NCI-H526 (cell line): ENCODE measurements at places on chromosomes 4 and X.
A peak's percentile ranks its signal among the peaks of the same experiment; 100 is the strongest.

DNA sequence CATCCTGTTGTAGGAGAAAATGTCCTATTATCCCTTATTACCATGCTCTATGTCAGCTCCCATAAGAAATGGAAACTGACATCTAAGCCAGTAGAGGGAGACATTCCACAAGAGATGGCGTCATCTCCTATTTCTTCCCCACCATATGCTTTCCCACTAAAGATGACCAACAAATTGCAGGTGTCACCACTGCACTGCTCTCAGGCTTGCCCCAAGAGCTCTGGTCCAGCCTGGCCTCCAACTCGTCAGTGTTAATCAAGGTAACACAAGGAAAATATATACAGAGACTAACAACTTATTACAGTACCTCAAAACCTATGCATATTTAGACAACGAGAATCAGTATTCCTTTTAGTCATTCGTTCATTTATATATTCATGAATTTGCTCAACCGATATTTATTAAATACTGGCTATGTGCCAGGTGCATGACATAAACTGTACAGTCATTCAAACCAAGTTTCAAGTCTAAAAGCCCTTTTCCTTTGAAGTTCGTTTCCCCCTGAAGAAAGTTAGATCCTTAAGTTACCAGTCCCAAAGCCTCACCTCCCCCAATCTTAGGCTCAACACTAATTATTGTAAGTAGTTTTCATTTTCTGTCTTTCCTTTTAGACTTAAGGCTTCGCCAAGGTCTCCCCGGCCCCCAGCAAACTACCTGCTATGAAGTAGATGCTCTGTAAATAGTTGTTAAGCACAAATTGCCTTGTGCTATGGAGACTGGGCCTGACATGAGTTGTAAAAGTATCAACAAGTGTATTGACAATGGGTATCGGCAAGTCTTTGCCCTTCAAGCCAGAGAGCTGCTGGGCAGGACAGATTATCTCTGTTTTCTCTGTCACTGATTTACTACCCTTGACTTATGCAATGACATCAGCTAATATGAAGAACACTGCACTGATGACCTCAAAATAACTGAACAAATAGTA, 3.1 kb upstream of the FGB start:
- peak; percentile 73 for DNase-seq

DNA sequence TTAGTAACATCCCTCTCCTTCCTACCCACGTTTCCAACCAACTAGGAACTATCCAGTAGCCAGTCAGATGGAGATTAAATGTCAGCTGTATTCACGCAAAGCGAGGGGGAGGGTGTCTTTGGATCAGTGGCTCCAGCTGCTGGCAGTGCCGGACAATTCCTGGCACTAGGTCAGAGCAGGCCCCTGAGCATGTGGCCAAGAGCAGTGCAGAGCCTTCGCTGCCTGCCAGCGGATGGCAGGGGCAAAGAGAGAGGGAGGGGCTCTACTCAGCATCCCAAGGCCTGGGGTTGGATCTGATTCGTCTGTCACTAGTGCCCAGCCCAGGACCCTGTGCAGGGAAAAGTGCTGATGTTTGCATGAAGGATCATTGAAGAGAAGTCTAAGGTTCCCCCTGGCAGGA, 28.7 kb upstream of the JAKMIP1 start:
- DNase-seq, result peak; percentile 24

DNA sequence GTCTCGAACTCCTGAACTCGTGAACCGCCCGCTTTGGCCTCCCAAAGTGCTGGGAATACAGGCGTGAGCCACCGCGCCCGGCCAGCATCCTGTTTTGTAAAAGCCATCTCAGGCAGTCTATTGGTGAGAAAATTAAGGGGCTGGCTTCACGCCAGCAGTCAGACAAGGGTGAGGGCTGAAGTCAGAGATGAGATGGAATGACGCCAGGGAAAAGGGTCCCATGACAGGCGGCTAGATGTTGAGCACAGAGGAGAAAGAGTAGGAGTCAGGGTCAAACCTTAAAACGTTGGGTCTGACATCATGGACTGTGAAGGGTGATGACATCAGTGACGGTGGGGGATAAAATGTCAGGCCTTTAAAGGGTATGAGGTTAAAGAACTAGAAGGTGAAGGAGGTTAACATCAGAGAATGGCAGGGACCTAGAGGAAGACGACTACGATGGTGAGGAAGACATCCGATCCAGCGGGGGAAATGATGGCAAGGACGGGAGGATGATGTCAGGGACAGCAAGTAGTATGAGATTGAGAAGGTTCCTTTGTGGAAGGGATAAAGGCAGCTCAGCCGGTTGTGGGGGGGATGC, 504 bp upstream of the RBM3 start:
- DNase-seq, result peak; percentile 40

- DNase-seq, result peak; percentile 28
Observed at GRCh38 chrX:45801554-45801953, 600.9 kb upstream of the DIPK2B start.

DNA sequence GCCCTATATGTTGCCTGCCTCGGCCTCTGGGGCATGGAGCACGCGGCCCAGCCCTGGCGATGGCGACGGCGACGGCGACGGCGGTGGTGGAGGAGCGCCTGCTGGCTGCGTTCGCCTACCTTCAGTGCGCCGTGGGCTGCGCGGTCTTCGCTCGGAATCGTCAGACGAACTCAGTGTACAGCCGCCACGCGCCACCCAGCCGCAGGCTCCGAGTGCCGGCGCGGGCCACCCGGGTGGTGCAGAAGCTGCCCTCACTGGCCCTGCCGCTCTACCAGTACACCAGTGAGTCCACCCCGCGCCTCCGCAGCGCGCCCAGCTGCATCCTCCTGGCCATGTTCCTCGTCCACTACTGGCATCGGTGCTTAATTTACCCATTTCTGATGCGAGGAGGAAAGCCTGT, 83.7 kb upstream of the F9 start:
- no peak for DNase-seq

DNA sequence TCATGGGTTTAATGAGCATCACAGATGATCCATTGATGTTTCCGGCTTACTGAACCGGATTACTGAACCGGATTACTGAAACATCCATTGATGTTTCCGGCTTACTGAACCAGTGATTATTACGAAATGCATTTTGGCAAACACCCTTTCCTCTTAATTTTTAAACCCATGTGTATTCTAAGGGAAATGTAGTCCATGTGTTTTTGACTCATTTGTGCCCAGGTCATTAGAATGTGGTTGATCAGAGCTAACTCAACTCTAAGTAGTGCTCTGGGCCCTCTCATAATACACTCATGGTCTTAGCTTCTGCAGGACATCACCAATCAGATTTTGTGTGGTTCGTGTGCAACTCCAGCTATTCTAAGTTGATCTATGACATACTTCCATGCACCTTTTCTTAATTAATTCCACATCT, 141.6 kb downstream of the SPATA18 start:
- DNase-seq, result no peak

DNA sequence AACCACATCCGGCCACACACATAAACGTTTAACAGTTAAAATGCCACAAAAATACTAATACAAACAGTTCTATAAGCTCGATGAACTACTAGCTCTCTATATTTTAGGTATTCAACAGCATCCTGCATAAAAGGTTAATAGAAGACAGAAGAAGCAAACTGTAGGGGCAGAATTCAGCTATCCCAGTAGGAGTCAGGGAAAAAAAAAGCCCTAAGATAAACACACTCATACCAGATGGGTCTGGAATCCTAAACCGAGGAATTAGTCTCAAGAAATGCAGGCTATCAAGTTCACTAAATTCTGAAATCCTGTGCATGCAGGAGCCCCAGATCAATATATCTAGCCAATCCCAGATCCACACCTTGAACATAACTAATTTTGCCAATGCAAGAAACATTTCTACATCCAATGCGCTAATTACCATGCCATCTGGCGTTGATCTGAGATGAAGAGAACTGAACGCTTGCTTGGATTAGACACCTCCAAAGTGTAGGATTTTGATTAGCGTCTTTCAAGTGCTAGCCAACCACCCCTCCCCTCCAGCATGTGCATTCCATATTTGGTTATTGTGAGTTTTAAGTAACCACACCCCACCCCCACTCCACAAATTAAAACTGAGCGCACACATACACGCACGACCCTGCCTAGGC, 512.2 kb upstream of the INTU start:
- DNase-seq, result no peak

- DNase-seq, result no peak
Observed at GRCh38 chr4:72318421-72319170, 250.4 kb downstream of the ADAMTS3 start.

DNA sequence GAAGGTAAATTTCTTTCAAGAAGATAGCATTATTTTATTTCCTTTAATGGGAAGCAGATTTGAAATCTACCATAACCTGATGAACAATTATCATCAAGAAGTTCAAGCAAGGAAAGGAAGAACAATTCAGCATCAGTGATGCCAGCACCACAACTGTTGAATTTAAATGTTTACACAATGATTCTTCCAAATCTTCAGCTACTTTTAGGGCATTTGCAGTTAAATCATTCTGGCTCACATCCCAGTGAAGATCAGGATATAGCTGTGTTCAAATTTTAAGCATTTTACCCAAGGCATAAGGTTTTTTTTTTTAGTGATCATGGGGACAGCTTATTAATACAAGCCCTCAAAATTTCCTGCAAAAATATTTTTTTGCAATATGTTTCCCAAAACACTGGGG, 112.9 kb downstream of the SHISA3 start:
- no peak for DNase-seq

- DNase-seq, result no peak
Observed at GRCh38 chrX:12563121-12563520, 228.1 kb upstream of the PRPS2 start.

- DNase-seq, result no peak
Observed at GRCh38 chr4:24475756-24476155, 108.6 kb downstream of the DHX15 start.
